Activated naive CD4-positive, alpha-beta T cell treated with anti-CD3 and anti-CD28 coated beads, Interleukin-2, amount 50 U/mL, for 16 hours (primary cell): ENCODE measurements at places on chromosomes 6 and 20.

DNA sequence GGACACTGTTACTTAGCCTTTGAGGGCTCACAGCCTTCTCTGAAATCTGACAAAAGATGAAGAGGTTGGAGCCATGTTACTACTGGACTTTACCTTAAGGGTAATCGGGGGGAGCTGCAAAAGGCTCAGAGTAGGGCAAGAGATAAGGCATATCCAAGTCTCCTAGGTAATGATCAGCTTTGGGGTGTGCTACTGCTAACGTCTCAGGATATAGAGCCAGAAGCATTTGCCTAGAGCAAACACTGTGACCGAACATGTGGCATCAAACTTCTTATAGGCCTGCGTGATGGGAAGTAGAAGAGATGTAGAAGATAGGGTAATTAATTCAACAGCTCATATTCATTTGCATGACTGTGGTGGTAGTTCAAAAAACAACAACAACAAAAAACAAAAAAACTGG, 11.1 kb downstream of the UBE2V1 start:
- no peak for DNase-seq

DNA sequence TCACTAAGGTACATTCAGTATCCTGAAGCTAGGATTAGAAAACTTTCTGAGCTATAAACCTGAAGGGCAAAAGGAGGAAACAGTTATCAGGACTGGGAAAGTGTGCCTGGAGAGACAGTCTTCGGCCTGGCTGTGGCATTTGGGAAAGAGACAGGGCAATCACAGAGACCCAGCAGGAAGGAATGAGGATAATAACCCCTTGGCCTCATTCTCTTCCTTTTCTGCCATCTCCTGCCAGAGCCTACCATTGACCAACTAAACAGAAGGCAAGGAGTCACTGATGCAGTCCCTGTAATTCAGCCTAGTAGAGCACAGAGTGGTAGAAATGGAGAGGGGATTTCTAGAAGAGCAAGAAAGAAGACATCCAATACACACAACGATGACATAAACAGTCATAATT, 359.4 kb downstream of the HDGFL1 start:
- DNase-seq, result no peak

GRCh38 chr20:37390891-37391525, 45.1 kb downstream of the SRC start:
- no peak for DNase-seq

DNA sequence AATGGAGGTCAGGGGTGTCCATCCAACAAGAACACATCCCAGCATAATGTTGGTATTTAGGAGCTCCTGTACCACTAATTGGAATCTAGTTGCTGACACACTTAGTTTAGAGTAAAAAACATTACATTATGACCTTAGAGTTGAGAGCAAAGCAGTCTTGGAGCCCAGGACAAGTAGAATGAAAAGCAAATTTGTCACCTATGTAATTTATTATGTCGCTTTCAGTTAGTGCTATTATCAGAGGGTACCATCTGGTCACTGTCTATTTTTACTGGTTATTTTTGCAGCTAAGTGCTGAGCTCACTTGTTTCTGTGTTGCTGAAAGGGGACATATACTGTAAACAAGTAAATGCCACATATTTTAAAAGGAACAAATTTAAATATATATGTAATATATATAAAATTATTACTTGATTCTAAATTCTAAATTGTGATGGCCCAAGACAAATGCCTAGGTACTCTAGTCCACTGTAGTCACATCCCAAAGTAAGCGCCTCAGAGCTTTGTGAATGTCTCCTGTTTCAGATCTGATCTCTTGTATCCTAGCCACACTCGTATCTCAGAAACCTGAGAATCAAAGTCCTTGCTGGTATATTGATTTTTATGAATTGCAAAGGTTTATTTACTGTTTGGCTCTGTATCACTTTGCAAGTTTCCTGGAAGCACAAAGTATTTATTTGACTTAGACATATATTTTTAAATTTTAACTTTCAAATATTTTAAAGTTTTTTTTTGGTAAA, 148.6 kb upstream of the MAN1A1 start:
- DNase-seq, result no peak

GRCh38 chr6:129764761-129765407, 54.9 kb upstream of the ARHGAP18 start:
- DNase-seq, result no peak

- no peak for DNase-seq
Observed at GRCh38 chr20:719816-720215, 44.2 kb upstream of the SCRT2 start.

- DNase-seq, result no peak
Observed at GRCh38 chr6:47788498-47788884, 6.7 kb downstream of the OPN5 start.

DNA sequence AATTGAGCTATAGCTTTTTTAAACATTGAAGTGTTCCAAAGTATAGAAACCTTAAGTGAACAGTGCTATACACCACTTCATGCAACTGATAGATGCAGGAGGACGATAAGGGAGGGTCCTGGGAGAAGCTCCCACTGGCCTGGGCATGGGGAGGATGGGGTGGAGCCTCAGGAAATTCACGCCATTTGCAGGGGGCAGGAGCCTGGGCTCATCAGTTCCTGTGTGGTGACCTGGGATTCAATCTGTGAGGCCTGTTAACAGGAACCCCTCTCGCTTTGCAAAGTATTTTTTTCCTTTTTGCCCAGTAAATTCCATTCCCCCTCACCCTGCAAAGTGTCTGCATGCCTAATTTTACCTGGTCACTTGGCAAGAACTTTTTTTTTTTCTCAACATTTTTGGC, 11.0 kb upstream of the ASCC3 start:
- DNase-seq, result no peak

- DNase-seq, result no peak
Observed at GRCh38 chr6:38676974-38677544, 25.9 kb downstream of the GLO1 start.

DNA sequence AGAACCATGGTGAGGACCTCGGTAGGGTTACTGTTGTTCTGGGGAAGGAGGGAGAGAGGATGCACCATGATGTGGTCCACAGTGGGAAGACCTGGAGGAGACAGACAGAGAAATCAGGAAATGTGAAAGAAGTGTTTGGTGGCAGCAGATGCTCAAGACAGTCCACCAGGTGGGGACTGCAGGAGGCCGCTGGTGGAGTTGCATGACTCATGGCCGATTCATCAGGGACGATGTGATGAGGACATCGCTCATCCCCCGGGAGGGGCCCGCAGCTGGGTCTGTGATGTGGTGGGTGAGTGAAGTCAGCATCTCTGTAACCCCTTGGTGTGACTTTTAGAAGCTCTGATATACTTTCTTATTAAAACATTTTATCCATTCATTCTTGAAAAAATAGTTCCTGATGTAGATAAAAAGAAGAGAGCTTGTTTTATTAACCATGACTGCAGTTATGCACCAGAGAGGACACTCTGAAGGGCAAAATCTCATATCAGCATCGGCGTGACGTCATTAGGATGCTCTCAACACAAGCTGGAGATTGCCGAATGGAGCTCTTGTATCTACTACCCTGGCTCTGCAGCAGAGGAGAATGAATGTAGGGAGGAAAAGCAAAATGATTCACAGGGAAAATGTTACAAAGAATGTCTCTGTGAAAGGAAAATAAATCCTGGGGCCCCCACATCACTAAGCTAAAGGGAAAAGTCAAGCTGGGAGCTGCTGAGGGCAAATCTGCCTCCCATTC, 71.2 kb downstream of the RAMACL start:
- DNase-seq, result peak; percentile 52

DNA sequence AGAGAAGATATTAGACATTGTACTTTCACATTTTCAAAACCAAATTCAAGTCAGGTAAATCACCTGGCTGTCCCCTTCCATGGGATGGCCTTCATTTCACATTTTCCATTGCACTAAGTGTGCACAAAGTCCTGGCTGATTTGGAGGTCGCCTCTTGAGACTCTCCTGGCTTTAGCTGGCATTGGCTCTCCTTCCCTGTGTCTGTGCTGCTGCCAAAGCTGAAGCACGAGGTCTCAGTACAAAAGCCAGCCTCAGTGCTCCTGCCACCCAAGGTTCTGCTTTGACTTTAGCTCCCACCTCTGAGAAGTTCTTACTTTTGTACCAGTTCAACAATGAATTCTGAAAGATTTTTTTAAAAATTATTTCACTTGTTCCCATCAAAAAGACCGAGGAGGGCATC, 289.2 kb upstream of the CNR1 start:
- DNase-seq, result no peak

DNA sequence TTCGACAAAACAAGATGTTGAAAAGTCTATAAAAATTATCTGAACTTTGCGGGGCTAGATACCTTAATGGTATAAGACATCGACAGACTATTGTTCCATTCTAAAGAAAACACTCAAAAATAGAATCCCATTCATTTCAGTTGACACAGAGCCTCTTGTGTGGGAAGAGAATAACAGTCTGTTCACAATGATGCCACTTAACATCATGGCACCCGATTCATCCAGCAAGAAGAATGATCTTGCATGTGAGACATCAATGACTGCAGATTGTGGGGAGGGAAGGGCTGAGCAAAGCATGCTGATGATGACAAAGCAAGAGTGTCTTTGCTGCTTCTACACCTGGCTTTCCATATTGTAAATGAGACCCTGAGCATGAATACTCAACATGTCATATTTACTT, 49.7 kb upstream of the ARMH2 start:
- DNase-seq, result no peak

- no peak for DNase-seq
Observed at GRCh38 chr6:16883414-16883813, 122.2 kb upstream of the ATXN1 start.

DNA sequence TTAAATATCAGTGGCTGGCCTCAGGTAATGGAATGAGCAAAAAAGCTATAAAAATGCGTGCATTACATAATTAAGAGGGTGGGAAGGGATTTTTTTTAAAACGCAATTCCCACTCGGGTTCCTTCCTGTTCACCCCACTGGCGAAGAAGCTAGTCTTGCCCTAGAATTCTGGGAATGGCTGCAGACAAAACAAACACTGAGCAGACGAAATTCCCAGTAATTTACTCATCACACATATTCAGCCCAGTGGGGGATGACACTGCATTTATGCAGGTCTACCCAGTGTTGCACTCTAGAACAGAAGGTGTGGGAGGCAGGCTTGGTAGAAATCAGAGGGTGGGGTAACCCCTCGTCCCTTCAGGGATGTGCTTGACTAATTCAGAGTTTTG, 2695.0 kb upstream of the DEFB115 start:
- DNase-seq, result no peak

- no peak for DNase-seq
Observed at GRCh38 chr6:145025488-145025887, 709.8 kb downstream of the EPM2A start.

DNA sequence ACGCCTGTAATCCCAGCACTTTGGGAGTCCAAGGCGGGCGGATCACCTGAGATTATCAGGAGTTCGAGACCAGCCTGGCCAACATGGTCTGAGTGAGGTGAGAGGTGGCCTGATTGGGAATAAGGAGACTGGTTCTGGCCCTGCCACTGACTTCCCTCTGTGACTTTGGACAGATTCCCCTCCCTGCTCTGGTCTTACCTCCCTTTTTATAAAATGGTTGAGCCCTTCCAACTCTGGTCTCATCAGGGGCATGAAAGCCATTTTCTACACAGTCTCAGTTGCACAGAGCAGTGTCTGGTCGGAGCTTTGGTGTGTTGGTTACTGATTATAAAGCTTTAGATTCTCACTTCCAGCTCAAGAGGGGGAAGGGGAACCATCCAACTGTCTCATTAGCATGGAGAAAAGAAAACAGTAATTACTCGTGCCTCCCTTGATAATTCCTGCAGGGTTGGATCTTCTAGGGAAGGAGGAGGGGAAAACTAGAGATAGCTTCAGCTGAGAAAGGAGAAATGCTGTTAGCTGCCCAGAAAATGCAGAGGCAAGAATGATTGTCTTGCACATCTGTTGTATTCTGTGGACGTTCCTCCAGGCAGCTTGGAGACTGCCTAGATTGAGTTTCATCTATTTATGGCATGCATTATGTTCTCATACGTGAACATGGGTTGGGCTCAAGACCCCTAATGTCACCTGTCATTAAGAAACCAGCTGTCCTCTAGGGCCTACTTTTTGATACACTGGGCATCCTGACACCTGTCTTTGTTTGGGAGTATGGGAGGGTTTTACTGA, 30.4 kb downstream of the RALY start:
- no peak for DNase-seq

GRCh38 chr6:168030908-168031307, 33.4 kb downstream of the KIF25 start:
- no peak for DNase-seq

DNA sequence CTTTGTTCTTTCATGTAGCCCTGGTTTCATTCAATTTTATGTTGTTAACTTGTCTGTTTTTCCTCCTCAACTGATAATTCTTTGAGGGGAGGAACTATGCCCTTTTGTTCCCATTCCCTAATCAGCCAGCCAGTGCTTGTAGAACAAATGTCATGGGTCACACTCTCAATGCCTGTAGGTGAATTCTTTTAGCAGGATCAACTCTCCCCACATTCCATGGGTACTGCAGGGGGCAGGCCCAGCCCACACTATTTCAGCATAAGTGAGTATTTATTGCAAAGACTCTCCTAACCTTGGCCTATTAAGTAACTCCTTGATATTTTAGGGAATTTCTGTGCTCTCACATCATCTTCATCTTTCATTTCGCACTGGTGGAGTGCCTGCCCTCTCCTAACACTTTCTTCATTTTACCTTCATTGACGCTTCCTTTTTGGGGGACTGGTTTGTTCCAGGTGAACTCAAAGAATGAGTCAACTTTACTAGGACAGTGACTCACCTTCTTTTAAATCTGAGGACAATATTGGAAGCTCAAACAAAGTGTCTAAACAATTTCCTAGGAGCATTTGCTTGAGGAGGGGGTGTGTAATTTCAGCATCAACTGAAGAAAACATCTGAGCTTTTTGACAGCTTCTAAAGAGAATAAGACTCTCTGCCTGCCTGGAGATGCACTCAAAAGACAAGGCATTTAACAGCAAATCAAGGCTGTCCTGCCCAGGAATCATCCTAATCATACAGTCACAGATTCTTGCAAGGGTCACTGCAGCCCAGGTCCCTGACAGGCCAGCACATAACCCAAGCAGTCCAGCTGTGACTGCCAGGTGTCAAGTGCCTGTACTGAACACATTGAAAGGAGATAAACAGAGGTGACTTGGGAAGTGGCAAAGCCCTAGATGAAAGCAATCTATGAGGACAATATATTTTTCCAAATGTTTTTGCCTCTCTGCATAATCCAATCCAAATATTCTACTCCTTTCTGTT, 263.9 kb upstream of the PRND start:
- no peak for DNase-seq

- no peak for DNase-seq
Observed at GRCh38 chr6:158769234-158769770, 49.9 kb downstream of the EZR start.

DNA sequence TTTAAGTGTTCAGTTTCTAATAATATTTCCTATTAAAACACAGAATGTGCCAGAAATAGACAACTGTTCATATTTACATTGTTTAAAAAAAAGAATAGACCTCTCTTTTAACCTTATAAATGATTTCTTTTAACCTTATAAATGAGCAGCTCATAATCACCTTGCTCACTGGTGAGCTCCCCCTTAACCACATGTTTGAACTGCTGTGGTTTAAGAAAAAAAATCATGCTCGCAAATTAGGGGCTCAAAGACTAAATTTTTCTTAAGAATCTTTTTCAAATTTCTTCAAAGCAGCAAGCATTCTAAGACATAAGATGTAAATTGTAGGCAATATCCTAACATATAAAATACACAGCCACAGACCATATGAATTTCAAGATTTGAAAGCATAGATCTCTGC, 32.8 kb downstream of the FAM8A1 start:
- no peak for DNase-seq
